ENCODE measurements at places on chromosomes 16 and 17.

DNA sequence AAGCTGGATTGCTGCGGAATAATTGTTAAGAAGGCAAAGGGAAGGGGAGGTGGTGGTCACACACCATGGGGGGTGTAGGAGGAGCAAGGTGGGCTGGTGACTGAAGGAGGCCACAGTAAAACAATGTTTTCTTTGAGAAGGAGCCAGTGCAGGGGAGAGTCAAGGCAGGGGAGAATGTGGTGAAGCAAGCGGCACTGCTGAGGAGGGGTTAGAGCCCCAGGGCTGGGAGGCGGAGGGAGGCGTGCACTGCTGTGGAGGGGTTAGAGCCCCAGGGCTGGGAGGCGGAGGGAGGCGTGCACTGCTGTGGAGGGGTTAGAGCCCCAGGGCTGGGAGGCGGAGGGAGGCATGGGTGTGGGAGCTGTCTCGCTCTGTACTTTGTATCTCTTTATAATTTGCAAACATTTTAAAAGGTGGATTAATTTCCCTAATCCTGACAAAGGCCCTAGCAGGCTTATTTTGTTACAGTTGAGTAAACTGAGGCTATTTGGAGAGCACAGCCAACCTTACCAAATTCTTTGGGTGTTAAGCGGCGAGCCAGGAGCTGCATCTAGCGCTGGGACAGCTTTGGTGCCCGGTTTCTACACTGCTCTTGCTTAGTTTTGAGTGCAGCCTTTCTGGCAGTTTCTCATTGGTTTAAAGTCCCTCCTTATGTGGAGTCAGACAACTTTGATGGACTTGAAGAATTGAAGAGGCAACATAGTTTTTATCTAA, 20.9 kb downstream of the RPTOR start:
- DNase-seq: no peak

DNA sequence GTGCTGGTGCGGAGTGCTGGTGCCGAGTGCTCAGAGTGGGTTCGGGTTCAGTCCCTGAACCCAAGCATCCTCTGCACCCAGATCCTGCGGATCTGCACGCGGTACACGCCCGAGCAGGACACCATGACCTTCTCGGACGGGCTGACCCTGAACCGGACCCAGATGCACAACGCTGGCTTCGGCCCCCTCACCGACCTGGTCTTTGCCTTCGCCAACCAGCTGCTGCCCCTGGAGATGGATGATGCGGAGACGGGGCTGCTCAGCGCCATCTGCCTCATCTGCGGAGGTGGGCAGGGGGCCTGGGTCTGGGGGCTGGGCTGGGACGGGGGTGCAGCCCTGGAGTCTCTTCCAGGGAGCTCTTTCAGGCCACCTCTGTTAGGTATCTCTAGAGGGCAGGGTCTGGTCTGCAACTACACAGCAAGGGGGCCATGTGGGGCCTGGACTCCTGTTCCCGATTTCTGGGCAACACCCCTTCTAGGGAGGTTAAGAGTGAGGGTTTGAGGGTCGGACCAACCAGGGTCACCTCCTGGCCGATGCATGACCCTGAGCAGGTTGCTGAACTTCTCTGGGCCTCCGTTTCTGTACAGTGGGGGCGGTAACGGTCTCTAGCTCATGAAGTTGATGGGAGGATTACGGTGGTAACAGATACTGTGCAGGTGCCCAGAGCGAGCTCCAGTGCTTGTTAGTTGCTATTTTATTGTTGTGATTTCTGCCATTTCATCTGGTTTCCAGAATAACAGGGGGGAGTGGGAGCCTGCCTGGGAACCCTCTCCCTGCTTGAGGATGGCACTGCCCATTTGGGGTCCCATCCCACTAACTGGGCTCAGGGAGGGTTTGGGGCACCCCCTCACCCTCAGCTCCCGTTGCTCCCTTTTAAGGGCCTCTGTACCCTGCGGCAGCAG, 10.1 kb downstream of the GJD3 start:
- no peak for DNase-seq

DNA sequence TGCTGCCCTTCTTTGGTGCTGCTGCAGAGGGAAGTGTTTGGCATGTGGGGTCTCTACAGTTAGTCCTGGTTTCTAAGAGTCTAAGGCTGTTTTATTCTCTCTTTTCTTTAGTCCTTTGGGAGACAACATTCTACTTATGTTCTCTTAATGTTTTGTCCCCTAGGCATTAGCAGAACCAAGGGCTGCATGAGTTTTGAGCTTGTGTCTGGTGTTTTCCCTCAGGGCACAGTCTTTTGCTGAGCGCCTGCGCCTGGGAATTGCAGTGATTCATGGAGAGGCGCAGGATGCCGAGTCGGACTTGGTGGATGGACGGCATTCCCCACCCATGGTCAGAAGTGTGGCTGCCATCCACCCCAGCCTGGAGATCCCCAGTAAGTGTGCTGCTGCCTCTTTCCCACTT, 41.1 kb upstream of the SLC5A10 start:
- no peak for DNase-seq

DNA sequence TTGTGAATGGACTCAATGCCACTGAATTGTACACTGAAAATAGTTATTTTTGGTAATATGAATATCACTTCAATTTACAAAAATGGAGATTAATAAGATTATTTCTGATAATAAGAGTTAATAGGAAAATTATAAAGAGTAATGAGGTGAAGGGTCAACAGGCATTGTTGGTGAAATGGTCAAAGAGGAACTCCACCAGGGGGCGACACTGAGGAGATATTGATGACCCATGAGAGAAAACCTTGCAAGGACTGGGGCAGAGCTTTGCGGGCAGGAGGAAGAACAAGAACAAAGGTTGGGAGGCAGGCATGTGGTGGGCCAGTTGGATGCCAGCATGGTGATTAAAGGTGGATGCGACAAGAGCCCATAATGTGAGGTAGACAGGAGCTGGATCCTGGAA, 74.0 kb upstream of the XYLT1 start:
- DNase-seq: no peak

DNA sequence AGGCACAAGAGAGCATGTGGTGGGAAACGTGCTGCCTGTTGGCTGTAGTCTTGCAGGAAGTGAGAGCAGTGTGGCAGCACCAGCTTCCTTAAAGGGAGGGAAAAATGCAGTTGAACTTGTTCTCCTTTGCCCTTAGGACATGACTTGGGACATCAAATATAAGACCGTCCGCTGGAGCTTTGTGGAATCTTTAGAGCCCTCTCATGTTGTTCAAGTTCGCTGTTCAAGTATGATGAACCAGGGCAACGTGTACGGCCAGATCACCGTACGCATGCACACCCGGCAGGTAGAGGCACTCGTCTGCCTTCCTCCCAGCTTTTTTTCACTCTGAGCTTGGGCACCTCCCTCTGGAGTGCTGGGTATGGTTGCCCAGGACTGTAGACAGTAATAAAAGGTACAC, 23.3 kb downstream of the GPR179 start:
- DNase-seq: no peak

- DNase-seq: no peak
Measured at GRCh38 chr16:57377080-57377841, 5.0 kb downstream of the CX3CL1 start.

GRCh38 chr17:2709183-2709661, 2.3 kb downstream of the CLUH start:
- no peak for DNase-seq

GRCh38 chr17:42193969-42194899, at the start of gene GHDC:
GHDC (minus strand) TSS chr17:42194494; CDS start chr17:42193581, 913 bp downstream.
- DNase-seq: peak; percentile 84

GRCh38 chr17:53032861-53033271, 789.9 kb upstream of the KIF2B start:
- DNase-seq: no peak

GRCh38 chr17:73122953-73123605, 30.6 kb upstream of the SLC39A11 start:
- DNase-seq: no peak

- DNase-seq: no peak
Measured at GRCh38 chr17:4574448-4575045, 9.8 kb upstream of the SMTNL2 start.

DNA sequence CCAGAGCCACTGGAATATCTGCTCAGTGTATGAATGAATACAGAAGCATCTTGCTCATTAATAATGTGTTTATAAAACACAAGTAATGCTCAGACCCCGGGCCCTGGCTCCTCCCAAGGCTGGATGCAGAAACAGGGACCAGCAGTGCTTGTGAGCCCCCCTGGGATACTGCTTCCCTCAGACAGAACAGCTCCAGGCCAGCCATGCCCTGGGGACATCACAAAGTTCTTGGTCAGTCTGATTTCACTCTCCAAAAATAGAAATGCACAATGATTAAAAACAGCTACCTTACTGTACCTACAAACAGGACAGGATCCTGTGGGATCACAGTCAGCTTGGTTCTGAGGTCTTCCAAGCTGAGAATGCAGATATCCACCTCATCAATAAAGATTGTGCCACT, 68.2 kb downstream of the ABCC12 start:
- no peak for DNase-seq

DNA sequence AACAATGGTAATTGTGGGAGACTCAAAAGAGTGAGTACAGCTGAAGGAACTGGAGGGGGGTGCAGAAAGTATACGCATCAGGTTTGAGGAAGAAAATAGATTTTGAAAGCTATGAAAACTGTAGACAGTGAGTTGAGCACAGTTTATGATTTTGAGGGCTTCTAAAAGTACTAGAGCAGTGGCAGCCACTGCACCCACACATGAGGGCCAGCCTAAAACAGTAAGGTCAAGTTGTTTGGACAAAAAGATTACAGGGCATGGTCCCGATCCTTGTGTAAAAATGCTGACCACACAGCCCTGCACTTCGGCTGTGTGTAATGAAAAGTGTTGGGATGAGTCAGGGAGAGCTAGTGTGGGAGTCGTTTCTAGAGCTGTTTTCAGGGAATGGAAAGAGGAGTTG, 2282.1 kb downstream of the TP53TG3F start:
- DNase-seq: no peak

DNA sequence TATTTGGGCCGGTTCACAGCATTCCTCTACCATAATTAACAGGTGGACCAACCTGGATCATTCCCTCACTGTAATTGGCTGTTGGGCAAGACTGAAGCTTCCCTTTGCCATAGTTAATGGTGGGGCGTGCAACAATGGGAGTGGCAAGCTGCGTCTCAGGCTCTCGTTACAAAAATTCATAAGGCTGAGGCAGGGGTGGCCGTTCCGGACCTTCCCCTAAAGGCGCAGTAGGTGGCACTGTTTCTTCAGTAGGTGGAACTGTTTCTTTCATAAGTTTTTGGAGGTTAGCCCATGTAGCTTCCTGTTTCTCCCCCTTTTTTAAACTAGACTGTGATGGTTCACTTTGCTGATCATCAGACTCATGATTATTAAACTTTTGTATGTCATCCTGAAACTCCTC, 17.0 kb upstream of the TMC5 start:
- DNase-seq: no peak

DNA sequence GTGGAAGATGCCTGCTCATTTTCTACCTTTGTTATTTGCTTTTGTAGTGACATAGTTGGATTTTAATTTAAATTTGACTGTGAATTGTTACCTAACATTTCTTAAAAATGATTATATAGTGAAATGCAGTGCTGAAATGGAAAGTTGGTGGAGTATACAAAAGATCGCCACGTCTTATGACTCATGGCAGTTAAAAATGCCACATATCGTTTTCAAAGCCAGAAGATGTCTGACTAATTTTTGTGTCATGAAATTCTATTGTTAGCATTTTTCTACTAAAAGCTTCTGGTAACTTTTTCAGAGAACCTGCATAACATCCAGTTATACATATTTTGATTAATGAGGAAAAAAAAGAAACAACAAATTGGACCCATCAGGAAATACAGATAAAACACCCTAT, 20.6 kb downstream of the MAP2K4 start:
- peak; percentile 13 for DNase-seq

DNA sequence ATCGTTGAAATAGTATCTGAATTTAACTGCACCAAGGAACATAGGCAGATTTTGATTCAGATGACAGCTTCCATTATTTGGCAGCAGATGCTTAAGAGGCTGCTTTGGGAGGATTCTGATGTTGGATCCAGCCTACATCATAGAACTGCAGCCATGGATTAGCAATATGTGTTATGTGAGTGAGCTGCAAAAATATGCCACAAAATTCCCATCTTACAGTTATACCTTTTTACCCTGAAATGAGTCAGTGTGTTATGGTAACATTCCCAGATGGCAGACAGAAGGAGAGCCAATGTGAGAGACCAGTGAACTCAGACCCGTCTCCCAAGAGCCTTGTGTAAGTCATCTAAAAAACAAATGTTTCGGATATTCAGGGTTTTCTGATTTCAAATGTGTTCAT, 206.1 kb downstream of the CDH13 start:
- no peak for DNase-seq

- peak; percentile 33 for DNase-seq
Measured at GRCh38 chr17:81387100-81388090, 7.9 kb upstream of the BAHCC1 start.

DNA sequence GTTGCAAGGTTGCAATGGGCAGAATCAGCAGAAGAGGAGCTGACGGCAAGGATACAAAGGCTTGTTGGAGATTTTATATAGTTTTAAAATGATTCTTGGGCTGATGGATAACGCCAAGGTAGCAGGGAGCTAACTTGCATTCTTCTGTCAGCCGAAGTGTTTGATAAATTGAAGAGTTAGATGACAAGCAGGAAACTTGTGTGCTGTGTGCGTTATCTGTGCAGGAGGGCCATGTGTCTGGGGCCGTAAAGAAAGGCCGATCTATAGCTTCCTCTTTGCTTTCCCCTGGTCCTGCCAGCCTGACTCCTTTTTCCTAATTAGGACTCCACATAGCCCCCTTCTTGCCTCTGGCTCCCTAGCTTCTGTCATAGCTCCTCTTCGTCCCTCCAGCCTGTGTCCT, 6.7 kb upstream of the WWOX start:
- DNase-seq: no peak

DNA sequence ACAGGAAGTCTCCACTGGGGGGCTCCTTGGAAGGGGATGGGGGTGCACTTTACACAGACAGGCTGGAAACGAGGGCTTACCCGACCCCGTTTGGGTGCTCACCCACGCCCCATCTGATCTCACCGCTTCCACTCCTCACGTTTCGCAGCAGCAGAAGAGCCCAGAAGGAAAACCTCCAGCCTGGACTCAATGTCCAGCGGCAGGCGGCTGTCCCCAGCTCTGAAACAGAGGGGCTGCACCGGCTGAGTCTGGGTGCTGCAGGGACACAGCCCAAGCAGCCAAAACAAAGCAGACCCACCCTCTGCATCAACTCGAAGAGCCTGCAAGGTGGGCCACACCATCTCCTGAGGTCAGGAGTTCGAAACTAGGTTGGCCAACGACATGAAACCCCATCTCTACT, 3.9 kb downstream of the MEAK7 start:
- DNase-seq: no peak

DNA sequence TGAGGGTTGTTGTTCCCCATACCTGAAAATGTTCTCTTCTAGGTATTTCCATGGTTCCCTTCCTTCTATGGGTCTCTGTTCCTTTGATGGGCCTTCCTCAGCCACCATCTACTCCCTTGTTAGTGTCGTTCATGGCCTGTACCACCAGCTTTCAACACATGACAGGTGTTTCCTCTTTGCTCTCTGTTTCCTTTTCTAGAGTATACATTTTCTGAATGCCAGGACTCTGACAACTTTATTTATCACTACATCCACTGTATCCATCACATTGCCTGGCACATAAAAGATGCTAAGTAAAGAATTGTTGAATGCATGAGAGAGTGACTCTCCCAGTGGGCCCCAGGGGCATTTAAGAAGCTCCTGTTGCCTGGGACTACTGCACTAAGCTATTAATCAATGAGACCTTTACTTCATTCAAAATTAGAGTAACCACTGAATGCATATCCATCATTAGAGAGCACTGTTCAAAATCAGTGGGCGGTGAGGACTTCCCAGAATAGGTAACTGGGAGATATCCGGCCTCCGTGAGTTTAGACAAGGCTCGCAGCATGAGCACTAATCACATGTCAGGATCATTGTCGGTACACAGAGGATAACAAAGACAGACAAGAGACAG, 255.0 kb downstream of the CBLN1 start:
- DNase-seq: no peak
